ENCODE measurements at places on chromosomes 13 and 19.
A peak's percentile ranks its signal among the peaks of the same experiment; 100 is the strongest.

DNA sequence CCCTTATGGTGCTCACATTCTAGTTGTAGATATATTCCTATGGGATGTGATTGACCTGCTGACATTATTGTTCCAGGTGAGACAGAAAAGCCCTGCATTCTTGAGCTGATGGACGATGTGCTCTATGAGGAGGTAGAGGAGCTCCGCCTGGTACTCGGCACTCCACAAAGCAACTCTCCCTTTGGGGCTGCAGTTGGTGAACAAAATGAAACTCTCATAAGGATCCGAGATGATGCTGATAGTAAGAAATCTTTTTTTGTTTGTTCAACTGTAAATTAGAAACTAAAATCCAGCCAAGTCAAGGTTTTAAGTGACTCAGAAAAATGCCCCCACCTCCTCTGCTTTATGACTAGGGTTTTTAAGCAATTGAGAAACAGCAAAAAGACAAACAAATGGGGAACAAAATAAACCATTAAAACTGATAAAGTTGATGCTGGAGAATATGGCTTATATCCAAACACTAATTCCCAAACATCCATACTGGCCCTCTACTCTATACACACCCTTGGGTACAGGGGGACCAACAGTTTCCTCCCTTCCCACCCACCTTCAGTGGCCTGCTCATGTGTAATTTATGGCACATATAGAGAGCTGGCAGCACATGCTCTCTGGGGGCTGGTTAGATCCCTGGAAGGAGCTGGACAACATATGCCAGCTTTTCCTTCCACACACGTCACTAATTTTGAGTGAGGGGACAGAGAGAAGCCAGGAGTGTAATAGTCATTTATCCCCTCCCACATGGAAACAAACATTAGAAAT, 139.6 kb downstream of the STOML3 start:
- no peak for DNase-seq

DNA sequence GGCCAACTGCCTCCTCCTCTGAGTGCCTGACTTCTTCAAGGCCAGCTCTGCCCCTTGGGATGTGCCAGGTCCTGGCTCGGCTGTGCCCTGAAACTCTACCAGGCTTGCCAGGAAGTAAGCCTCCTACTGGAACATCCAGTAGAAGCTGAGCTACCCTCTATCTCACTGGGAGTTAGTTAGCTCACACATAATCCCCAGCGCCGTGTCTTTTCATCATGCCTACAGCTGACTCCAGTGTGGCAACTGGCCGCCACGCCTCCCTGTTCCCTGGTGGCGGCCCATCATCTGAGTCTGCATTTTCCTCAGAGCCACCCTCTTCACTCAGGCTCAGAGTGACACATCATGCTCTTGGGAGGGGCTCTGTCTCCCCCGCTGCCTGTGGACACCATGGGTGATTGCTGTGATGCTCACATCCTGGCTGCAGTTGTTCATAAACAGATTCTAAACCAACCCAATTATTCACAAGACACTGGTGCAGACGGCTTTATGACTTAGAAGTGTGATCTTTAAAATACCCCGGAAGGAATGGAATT, 131.9 kb upstream of the IRS2 start:
- DNase-seq: peak; percentile 5

DNA sequence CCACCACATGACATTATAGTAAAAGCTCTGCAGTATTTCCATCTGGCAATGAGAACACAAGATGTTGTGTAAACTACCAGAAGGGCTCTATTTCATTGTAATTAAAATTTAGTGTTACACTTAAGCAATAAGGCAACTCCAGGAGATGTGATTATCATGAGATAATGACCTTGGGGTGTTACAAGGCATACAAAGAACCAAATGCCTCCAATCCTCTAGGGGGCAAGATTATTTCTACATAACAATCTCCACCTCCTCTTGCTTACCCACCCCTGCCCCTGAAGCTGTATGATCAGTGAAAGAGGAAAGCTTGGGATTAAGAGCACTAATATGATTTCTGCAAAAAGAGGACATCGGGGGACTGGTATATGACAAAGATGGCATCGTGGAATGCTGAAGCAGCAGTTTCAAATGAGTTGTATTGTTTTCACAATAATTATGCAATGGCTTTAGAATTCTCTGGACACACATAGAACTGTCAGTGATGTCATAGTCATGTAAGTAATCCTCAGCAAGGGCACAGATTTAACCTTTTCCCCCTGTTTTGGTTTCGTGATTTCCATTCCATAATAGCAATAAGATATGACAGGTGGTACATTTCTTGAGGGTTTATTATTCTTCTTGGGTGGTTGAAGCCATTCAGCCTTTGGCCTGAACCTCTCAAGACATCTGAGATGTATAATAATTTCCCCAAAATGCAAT, 295.3 kb downstream of the MZT1 start:
- no peak for DNase-seq

DNA sequence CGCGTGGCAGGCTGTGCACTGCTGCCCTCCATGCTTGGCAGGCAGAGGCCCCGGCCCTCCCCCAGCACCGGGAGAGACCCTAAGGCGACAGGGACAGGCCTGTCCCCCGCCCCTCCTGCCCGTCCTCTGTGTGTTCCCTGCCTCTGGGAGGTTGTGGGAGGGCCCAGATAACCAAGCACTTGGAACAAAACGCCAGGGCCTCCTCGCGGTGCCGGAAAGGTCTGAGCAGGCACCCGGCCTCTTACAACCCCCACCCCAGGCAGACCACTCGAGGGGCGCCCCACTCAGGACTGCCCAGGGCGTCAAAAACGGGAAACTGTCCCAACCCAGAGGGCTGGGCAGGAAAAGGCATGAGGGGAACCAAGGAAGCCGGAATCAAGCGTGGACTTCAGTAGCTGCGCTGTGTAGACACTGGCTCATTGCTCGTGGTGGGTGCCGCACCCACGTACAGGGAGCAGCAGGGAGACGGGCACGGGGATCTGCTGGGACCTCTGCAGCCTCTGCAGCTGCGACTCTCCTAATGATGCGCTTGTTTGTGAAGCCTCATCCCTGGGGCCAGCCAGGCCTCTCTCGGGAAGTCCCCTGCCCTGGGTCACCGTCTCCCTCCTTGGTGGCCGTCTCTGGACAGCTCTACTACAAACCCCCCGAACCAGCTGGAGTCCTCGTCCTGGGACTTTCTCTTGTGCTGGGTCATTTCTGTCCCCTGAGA, 20.0 kb downstream of the GNA11 start:
- DNase-seq: no peak
